ENCODE measurements at places on chromosomes 1 and 21.

DNA sequence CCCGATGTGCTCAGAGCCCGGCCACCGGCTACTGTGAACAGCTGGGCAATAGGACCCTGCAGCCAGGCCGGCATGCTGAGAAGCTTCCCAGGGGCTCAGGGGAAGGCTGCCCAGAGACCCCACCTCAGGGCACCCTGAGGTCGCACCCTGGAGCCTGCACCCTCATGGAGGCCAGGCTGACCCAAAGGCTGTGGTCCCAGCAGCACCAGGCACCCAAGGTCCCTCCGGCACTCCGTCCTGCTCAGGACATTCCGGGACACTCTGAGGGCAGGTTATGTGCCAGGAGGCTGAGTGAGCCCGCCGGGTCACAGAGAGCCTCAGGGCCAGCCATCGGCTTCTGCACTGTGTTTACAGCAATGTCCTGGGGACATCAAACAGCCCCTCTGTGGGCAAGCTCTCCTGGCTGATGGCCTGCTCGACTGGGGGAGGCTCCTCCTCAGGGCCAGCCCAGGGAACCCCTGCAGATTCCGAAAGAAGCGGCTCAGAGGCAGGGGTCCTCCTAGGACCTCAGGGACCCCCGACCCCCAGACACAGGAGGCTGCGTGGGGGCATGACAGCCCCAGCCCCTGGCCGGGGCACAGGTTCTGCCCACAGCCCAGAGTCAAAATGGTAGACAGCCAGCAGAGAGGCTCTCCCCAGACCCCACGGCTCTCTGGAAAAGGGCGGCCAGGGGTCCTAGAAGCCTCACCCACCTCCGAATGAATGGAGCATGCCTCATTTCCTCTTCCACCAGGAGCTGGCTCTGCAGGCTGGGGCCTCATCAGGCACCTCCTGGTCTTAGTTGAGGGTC is 8.2 kb downstream of the SLC19A1 start:
- no peak for DNase-seq

DNA sequence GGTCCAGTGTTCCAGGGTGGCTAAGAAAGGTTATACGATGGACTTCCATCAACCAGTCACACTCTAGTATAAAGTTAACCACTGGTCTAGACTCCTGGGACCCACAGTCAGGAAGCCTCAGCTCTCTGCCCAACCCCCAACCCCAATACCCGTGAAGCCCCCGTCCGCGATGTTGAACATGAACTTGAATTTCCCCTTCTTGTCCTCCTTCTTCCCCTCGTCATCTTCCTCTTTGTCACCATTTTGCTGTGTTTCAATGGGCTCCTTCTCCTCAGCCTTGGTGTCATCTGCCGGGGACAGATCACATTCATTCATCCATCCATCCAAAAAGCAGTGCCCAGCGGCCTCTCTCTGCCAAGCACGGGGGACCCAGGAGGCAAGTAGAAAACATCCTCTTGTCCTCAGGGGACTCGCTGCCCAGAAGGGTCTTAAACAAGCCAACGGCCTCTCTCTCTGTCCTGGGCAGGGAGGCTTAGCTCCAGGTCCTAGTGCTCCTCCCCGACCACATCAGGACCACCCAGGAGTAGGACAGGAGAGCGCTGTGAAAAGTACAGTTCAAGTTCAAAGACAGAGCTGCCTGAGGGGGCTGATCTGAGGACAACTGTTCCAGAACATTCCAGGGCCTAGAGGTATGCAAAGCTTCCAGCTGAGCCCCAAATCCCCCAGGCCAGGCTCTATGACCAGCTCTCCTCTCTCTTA is 66.5 kb downstream of the KCNAB2 start:
- no peak for DNase-seq

DNA sequence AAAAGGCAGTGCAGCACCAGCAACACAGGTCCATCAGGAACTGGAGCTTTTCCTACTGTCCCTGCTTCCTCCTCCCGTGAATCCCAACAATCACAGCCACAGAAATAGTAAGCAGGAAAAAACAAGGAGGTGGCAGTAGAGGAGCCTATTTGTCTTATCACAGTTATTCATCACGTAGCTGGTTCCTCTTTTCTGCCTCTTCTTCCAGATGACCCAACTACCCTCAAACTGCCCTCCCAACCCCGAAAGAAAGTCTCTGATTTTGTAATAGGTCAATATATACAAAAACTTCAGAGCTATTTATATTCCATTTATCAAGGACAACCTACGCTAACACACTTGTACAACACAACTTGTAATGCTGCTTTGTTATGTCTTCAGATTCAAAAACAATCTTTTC is 21.4 kb downstream of the GNB1 start:
- DNase-seq: no peak

DNA sequence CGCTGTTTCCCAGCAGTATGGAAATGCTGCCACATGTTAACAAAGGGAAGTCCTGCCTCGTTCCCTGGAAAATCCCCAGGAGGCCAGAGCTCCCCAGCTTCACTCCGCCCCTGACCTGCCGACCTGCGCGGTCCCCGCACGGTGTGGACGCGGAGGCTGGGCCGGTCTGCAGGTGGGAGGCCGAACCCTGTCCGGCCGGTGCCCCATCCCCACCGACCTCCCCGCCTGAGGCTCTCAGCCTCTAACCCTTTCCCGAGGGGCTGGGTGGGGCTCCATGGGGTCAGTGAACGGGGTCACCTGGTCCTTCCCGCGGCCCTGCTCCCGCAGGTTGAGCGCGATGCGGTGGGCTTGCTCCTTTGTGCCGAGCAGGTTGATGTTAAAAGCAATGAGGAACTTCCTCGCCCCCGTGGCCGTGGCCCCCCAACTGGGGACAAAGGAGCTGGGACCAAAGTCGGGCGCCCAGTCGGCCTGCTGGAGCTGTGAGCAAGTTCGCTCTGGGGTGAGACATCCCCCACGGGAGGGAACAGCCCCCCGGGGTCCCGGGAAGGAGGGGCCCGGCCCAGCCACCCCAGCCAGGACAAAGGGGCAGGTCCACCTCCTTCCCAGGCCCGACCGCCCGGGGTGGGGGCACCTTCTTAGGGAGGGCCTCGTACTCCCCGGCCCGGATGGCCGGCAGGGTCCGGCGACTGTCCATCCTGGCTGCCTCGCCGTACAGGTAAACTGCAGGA is 4.0 kb downstream of the FTCD start:
- no peak for DNase-seq
